Adipocyte (in vitro differentiated cells): ENCODE measurements at places on chromosomes 16 and 17.

DNA sequence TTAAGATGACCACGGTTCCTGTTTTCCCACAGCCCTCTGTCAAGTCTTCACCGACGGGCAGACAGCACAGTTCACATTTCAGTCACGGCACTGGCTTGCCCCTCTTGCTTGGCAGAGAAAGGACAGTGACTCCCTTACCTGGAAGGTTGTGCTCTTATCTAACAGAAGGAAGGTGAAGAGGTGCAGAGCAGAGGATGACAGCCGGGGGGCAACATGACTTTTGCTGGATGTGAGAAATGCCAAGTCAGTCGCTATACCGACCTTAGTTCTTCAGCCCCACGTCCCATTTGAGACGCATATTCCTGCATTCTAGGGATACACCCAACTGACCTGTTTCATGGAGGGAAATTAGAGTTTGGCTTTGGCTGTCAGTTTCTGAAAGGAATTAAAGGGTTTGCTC lies 492.3 kb downstream of the NPIPA7 start:
- DNase-seq: no peak

- peak; percentile 47 for DNase-seq
Observed at GRCh38 chr16:67844497-67844896, 2.2 kb upstream of the NUTF2 start.

DNA sequence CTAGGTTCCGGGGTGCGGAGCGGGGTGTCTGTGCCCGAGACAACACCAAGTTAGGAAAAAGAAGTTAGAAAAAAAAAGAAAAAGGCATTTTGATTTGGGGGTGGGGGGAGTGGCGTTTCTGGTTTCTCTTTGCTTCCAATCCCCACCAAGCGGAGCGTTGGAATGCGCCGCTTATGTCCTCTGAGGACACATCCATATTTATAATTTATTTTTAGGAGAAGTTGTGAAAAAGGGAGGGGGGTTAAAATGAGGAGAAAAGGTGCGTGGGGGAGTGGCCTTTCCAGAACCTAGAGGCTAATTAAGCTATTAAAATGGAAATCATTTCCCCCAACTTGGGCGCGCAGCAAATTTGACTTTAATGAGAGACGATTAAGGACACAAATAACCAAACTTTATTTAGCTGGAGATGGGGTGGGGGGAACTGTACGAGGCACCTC lies 232.1 kb downstream of the MRTFB start:
- peak; percentile 65 for DNase-seq

DNA sequence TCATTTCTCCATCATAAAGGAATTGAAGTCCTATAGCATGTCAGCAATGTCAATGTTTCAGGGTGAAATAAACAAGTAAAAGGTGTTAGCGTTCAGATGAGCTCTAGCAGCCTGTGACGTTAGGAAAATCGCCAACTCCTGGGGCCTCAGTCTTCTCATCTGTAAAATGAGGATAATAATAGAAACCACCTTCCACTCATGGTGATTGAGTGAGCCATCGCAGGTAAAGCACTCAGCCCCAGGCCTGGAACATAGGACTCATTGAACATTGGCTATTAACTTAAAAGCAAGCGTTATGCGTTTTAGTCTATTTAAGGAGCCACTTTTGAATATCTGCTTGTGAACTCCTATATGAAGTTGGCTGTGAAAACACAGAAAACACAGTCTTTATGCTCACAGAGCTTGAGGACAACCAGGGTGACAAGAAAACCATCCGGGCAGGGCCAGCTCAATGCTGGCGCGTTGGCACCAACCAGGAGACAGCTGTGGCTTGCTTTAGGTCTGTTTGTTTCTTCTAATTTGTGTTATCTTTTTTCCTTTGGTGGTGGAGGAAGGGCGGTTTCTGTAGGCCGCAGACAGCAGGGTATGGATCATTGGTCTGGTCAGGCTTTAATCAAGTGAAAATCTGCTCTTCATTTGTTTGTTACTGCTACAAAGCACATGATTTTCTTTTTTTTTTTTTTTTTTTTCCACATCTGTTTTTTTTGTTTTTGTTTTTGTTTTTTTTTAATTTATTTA lies 35.7 kb upstream of the MED9 start:
- no peak for DNase-seq

- DNase-seq: peak; percentile 44
Observed at GRCh38 chr17:4599505-4600281, 15.4 kb downstream of the SMTNL2 start.
